ENCODE measurements at places on chromosomes 7 and 10. TPM values are rescaled to one million over a fixed set of nuclear protein-coding genes. Genes with fewer than 3 reads are reported as not detected.
A peak's percentile ranks its signal among the peaks of the same experiment; 100 is the strongest.

DNA sequence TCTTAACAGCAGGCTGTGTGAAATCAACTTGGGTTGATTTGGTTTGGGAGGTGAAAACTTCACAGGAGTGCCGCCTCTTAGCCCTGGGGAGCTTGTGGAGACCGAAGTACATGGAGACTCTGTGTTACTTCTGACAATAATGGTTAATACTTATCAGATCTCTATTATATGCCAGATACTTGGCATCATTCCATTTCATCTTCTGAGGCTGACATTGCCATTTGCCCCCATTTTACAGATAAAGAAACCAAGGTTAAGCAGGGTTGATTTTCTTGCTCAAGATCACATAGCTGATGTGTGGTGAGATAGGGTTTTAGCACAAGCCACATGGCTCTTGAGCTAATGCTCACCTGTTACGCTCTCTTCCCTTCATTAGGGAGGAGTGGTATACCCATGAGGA lies 150.6 kb upstream of the FAM13C start:
- no peak for DNase-seq

DNA sequence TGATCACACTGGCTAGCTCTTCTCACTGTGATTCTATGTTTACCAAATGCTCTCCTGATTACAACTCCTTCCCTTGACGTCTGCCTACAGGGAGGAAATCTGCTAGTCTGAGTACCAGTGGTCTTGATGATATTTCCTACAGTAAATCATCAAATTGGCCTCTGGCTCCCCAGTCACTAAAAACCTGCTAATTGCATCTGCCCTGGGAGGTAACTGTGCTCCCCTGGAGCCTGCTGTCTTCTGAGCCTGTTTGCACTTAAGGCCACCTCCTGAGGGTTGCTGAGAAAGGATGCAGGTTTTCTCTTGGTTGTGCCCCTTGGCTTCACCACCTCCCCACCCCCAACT lies 56.0 kb downstream of the ELMO1 start:
- no peak for DNase-seq

- DNase-seq, result no peak
These were observed 2.6 kb downstream of the GJD4 start for GRCh38 chr10:35607475-35608327.

GRCh38 chr7:12369756-12370155 lies 33.9 kb downstream of the VWDE start:
- no peak for DNase-seq

DNA sequence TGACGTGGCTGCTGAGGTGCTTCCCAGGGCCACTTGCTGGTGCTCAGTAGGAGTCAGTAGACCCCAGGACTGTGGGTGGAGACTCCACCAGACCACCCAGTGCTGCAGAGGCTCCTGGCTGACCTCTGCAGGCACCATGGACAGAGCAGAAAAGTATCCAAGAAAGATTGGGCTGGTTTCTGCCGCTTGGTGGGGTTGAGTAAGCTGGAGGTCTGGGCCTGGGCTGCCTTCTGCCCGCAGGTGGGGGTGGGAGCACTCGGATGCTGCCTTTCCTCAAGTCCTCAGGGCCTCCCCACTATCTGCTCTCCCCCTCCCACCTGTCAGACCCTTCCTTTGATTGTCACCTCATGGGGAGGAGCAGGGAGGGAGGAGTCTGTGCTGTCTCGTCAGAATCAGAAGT lies 91.6 kb downstream of the WDR37 start:
- no peak for DNase-seq

- no peak for DNase-seq
These were observed 586.6 kb upstream of the MKI67 start for GRCh38 chr10:128712661-128713400.

DNA sequence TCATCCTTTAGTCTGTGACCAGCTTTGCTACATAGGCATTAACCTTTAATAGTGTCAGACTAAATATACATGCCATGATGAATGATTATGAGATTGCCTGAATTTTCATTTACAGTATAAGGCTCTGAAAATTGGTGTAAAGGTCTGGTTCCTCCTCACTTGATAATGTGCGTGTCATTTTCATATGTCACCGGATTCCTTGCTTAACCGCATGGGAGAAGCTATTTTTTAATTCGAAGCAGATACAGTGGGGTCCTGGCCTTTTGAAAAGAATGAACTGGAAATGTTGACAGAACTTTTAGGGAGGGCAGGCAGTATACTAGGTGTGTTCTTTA lies 192.4 kb upstream of the SH2B2 start:
- no peak for DNase-seq

- DNase-seq, result no peak
These were observed 42.8 kb upstream of the RHOBTB1 start for GRCh38 chr10:60986791-60987190.

DNA sequence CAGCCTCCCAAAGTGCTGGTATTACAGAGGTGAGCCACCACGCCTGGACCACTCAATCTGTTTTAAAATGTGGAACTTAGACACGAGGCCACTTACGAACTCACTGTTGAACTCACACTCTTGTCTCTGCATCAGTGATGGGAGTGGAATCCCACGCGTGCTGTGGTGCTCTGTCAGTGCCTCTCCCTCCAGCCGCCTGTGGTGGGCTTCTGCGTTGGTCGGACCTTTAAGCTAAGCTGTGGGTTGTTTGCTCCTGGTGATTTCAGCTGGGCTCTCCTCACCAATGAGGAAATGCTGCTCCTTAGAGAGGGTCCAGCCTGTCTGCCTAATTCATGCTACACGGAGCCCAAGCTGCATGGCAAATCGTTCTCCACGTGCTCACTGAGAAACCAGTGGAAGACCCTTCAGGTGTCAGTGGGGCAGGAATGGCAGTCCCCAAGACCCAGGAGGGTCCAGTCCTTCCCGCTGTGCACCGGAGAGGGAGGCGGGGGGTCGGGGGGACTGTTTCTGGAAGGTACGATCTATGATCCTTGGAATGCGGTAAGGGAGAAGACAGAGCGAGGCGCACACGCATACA lies 17.9 kb upstream of the PRKAR1B start:
- DNase-seq, result no peak

DNA sequence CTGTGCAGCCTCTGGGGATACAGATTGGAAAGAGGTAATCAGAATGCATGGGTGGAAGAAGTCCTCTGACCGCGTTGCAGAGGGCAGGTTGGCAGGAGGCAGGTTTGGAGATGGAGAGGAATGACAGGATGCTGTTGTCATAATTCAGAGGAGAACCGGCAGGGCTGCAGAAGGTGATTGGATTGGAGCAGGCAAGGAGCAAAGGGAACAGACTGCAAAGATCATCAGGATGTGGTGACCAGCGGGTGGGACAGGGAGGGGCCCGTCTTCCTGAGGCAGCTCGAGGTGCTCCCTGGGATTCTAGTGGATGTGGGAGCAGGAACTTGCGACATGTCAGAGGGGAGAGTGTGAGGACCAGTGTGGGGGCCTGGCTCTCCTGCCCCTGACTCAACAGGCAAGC lies 78.5 kb upstream of the PPIF start:
- DNase-seq, result no peak

DNA sequence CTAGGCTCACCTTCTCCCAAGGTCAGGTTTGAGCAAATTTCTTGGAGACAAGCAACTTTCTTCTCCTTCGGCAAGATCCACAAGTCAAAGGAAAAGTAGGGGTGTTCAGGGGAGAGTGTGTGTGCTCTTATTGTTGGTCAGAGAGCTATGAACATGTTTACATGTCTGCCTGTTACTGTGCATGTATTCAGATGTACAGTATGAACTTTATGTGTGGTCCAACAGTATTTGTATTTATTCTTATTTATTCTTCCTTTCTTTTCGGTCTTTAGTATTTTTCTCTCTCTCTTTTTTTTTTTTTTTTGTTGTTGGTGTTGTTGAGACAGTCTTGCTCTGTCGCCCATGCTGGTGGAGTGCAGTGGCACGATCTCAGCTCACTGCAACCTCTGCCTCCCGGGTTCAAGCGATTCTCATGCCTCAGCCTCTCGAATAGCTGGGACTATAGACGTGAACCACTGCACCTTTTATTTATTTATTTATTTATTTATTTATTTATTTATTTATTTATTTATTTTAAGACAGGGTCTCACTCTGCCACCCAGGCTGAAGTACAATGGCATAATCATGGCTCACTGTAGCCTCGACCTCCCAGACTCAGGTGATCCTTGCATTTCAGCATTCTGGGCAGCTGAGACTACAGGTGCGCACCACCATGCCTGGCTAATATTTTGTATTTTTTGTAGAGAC lies 38.2 kb downstream of the PLAU start:
- no peak for DNase-seq

GRCh38 chr7:48180981-48181380 lies 9.7 kb downstream of the ABCA13 start:
- DNase-seq, result peak; percentile 79

- no peak for DNase-seq
These were observed 48.1 kb upstream of the EXOC6 start for GRCh38 chr10:92800134-92800733.

- DNase-seq, result peak; percentile 79
These were observed 101.6 kb downstream of the HECTD2 start for GRCh38 chr10:91511549-91512330.

DNA sequence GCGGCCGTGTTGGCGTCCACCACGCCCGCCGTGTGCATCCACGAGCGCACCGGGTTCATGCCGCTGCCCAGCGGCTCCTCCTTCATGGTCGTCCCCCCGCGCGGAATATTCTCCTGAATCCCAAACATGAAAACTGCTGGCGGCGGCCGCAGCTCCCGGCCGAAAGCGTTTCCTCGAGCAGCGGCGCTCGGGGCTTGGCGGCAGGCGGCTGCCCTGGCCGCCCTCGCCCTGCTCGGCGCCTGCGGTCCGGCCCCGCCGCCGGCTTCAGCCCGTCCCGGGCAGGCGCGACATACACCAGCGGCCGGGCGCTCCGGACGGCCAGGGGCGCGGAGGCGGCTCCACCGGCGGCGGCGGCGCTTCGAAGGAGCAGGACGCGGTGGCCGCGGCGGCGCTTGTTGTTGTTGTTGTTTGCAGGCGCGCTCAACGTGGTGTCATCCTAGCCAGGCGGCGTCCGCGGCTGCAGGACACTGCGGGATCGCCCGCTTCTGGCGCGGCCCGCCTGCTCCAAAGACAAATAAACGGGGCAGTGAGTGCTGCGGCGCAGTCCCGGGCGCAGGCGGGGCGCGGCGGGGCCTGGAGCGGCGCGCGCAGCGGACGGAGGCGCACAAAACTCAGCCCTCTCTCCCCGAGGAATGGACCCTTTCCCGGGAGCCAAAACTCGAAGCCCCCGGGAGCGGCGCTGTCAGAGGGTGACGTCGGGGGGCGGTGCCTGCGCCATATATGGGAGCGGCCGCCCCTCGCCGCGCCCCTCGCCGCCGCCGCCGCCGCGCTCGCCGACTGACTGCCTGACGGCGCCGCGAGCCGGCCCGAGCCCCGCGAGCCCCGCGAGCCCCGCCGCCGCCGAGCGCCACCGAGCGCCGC lies at the start of gene EBF3:
Gene EBF3, minus strand, starts transcription at position 634 of the 861 bp plus-strand sequence. Its CDS starts 506 bp downstream, at position 128.
- DNase-seq, result no peak

DNA sequence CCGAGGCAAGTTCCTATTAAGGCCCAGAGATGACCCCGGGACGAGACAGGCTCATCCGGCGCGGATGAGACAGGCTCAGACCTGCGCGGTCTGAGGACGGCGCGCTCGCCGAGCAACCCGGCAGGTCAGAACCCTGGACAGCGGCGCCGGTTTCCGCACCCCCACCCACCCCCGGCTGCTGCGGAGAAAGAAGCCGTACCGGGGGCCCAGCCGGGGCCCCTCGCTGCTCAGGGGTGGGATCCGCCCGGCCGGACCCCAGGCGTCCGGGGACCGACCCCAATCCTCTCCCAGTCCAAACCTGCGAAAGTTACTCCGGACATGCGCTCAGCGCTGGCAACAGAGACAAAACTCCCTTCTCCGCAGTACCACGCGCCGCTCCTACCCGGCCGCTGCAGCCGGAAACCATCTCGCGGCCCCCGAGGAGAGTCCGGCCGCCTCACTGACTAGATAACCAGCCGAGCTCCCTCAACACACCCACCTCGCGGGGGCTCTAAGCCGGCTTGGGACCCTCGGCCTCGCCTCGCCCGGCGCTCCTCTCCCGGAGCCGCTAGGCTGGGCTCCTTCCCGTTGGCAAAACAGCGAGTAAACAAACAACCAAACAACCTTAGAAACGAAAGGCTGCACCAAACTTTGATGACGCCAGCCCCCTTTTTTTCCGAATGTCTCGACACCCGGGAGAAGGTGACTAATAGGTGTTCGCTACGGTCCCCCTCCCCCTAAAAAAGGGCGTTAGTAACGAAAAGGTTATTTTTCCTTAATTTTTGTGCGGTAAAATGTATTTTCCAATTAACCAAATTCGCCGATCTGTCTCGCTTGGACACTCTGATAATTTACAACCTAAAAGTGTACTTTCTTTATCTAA lies 2.3 kb upstream of the DRGX start:
- peak; percentile 30 for DNase-seq

DNA sequence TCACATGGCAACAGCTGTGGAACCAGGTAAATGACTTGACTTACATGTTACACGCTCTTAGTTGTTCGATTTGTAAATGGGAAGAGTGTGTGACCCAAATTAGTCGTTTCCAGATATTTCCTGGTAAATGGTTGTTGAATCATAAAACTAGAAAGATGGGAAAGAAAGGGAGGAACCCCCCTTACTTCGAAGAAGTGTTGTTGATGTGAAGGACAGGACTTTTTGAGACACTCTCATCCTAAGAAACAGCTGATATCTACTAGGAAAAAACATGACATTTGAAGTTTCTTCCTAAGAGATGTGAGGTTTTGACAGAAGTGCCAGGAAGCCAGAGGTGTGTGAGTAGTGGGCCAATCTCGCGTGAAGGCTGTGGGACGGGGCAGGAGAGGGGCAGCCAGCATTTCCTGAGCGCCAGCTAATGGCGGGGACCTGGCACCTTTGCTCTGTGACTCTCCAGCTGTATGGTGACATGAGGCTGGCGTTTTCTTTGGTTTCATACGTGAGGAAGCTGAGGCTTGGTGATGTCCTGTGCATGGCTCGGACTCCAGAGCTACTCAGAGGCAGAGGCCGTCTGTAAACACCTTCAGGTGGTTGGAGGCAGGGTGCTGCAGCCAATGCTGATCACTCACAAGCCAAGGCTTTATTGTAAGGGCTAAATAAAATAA lies 53.7 kb downstream of the IKZF1 start:
- DNase-seq, result no peak

GRCh38 chr10:44310762-44311562 lies 73.9 kb downstream of the CXCL12 start:
- no peak for DNase-seq

GRCh38 chr7:67429735-67430134 lies 433.1 kb downstream of the TYW1 start:
- DNase-seq, result no peak

GRCh38 chr7:41053820-41054219 lies 649.1 kb downstream of the INHBA start:
- peak; percentile 53 for DNase-seq

DNA sequence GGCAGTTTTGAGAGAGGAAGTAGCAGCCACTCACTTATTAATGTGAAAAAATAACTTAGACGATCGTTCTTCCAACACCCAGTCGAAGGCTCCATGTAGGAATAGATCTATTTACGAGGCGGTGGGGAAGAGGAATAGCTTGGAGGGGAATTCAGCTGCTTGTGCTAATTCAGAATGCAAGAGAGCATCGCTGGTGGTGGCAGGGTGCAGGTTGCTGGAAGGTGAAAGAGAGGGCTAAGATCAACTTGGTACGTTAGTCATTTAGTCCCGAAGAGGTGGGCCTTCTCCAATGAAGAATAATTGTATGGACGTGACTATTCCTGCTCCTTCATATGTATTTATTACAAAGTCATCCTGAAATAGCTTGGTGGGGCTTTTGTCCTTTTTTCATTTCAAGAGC lies 98.5 kb downstream of the SEC23IP start:
- DNase-seq, result no peak

Gene FFAR4
- total RNA-seq, result not detected

Gene BICC1
- 39.1 TPM for total RNA-seq

Gene PTPN20
- not detected for total RNA-seq

Gene SLC26A4
- total RNA-seq, result 1.6 TPM

Gene PNLIPRP2
- not detected for total RNA-seq

Gene TAS2R4
- total RNA-seq, result 0.20 TPM

Gene MACC1
- total RNA-seq, result 0.15 TPM

Gene AKAP9
- 8.0 TPM for total RNA-seq

Gene INMT
- not detected for total RNA-seq

Gene TAS2R41
- total RNA-seq, result not detected

Gene TRPV6
- not detected for total RNA-seq
